Hair follicular keratinocyte (primary cell): ENCODE measurements at places on chromosomes 4 and X. TPM values are rescaled to one million over a fixed set of nuclear protein-coding genes. Genes with fewer than 3 reads are reported as not detected.

The FOXR2 gene
- not detected in 2 replicates for total RNA-seq

The MAGEB2 gene
- not detected in 2 replicates for total RNA-seq

The KIF4A gene
- 5.2 and 12.3 TPM in 2 replicates for total RNA-seq

The EREG gene
- 77.0 and 84.1 TPM in 2 replicates for total RNA-seq

The MAD2L1 gene
- 30.8 and 49.7 TPM in 2 replicates for total RNA-seq

The IL3RA gene
- not detected in 2 replicates for total RNA-seq

The AVPR2 gene
- total RNA-seq: not detected in 2 replicates

The RBPJ gene
- total RNA-seq: 16.2 and 18.1 TPM in 2 replicates

The DMRTC1 gene
- total RNA-seq: not detected in 2 replicates

The FANCB gene
- 2.3 and 4.4 TPM in 2 replicates for total RNA-seq

The F8A1 gene
- 2.4 TPM in 1 of 2 replicates, not detected in the other for total RNA-seq

The ASB12 gene
- not detected in 2 replicates for total RNA-seq

The DRD5 gene
- total RNA-seq: not detected in 2 replicates

The ARHGAP36 gene
- total RNA-seq: not detected in 2 replicates

The F11 gene
- total RNA-seq: not detected in 2 replicates
